ENCODE measurements at places on chromosomes 12 and 14.

- no peak for DNase-seq
Measured at GRCh38 chr12:6641131-6641530, 5.4 kb upstream of the LPAR5 start.

DNA sequence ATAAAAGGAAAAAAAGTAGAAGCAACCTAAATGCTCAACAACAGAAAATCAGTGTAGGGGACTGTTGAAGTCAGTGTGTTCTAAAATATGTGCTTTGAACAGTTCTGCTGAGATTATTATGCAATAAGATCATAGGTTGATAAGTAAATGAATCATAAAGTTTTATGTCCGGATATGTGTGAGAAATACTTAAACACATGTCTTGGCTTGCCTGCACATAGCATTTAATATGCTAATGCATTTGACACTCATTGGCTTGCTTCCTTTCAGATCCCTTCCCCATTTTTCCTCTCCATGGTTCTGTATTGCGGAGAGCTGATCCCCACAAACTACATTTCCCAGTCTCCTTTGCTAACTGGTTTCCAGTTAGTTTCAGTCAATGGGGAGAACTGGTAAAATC is 573.8 kb upstream of the TBX3 start:
- DNase-seq, result peak; percentile 56

- DNase-seq, result no peak
Measured at GRCh38 chr12:114920771-114921554, 237.0 kb upstream of the TBX3 start.

GRCh38 chr12:56641219-56641618 is 4.6 kb downstream of the ATP5F1B start:
- DNase-seq, result no peak

DNA sequence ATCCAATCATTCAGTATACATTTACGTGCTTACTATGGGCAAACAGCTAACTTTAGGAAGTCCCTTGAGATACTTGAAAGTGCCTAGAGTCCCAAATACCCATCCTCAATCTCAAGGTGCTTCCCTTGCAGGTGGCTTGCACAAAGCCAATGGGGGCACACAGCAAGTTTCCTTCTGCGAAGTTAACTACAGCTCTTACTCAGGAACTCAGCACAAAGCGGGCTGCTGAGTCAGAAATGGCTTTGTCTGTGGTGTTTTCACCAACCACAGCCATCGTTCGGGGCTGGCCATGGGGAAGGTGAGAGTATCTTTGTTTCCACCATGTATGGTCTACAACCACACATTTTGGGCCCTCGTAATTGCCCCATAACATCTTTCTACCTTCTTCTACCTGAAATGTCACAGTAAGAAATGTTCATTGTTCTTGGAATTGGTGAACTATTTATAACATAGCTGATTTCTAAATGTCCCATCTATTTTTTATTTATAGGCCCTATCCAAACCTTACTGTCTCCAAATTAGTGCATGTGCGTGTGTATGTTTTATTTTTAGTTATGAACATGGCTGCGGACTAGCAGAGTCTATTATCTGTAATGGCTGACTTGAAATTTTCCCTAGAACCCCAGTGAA is 13.9 kb downstream of the MFAP5 start:
- no peak for DNase-seq

DNA sequence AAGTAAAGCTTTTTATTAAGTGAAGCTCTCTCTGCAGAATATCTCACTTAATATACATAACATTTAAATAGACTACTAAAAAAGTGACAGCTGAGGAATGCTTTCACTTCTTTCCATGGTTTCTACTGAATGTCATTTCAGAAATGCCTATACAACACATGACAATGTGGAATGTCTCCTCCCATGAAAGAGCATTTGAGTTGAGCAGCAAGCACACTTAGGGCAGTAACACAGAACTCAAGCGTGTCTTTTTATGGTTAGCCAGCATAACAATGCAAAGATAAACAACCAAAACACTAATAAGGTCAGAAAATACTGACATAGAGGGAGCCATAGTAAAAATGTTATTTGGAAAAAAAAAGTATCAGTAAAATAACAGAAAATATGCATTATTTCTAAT is 9.4 kb downstream of the PPP1R12A start:
- no peak for DNase-seq

DNA sequence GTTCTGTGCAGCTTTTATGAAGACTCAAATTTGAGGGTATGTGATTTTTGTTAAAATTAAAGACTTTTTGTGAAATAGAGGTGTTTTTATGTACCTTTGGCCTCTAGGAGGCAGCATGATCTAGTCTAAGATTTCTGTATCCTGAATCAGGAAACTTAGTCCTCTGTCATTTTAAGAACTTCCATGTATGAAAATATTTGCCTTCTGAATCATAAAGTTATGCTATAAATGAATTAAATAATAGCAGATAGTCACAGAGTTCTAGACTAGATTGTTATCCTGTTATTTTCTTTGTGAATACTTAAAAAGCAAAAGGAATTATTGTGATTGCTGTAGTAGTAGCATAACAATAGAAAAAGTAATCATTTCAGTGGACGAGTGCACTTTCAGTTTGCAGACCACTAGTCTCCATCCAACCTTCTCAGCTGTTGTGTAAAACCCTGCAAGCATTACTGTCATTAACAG is 56.3 kb downstream of the FGD4 start:
- DNase-seq, result peak; percentile 69

GRCh38 chr12:77685112-77685511 is 145.6 kb upstream of the NAV3 start:
- DNase-seq, result peak; percentile 64

DNA sequence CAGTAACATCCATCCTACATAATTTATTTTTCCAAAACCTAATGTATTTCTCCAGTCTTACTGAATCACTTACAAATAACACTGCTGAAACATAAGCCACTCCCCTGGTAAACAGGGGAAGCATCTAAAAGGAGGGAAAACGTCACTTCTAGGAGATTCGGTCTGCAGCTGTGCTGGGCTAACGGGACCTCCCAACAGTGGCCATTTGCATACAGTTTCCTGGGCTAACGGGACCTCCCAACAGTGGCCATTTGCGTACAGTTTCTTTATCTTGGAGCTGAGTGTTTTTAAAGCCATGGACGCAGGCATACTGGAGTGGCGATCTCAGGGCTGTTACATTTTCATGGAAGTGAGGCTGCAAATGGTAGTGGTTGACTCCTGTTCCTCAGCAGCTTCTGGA is 242.9 kb downstream of the TMEM132D start:
- DNase-seq, result no peak

- DNase-seq, result peak; percentile 72
Measured at GRCh38 chr12:113862590-113863454, 103.3 kb downstream of the RBM19 start.

DNA sequence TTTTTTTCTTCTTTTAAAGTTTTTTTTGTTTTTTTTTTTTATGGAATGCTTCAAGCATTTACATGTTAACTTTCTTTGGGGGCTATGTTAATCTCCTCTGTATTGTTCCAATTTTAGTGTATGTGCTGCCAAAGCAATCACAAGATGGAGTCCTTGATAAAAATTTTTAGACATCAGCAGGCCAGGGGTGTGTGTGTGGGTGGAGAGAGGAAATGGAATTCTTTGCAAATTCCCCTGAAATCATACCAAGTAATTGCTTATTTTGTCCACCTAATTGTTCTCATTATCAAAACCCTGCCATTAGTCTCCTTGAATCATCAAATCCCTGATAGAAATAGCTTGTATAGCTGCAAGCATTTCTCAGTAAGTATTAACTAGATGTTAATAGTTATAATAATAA is 21.7 kb downstream of the RNF212B start:
- no peak for DNase-seq

DNA sequence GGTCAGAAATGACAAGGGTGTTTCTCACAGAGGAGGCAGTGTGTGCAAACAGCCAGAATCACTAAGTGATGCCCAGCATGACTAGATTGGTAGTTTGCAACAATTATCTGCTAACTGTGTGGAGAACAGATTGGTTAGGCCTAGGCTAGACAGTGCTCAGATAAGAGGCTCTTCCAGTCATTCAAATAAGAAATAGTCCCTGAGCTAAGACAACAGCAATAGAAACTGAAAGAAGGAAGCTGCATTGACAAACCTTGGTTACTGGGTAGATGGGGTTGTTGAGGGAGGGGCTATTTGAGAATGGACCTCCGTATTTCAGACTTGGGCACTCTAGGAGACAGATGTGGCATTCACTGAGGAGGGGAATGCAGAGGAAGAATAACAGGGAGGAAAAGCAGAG is 255.0 kb upstream of the NPAS3 start:
- DNase-seq, result no peak

DNA sequence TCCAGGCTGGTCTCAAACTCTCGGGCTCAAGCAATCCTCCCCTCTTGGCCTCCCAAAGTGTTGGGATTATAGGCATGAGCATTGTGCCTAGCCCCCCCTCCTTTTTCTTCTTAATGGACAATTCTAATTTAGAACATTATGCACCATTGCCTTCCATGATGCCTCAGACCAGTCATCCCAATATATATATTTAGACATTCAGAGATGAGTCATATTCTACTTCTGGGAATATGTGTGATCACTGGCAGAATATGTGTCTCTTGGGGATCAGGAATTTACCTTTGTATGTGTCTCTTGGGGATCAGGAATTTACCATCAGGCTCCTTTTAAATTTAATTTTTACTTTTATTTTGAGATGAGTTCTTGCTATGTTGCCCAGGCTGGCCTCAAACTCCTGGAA is 7.5 kb upstream of the CCDC177 start:
- peak; percentile 19 for DNase-seq

DNA sequence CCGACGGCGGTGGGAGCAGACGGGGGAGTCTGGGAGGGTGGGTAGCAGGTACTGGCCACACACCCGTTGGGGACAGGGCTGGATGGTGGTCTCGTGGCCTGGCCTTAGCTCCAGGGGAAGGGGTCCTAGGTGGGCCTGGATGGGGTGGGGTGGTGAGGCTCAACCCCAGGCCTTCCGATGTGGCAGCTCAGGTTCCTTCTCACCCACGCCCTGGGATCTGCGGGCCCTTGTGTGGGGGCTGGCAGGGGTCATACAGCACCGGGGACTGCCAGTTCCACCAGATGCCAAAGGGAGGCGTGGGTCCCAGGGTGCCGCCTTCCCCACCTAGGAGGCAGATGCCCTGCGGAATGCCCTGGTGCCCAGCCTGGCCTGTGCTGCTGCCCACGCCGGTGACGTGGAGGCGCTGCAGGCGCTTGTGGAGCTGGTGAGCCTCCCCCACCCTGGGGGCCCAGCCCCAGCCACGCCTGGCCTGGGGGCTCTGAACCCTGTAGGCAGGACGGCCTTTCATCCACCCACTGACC is 21.0 kb downstream of the ASPG start:
- no peak for DNase-seq

- no peak for DNase-seq
Measured at GRCh38 chr14:53265025-53265424, 111.9 kb upstream of the DDHD1 start.

DNA sequence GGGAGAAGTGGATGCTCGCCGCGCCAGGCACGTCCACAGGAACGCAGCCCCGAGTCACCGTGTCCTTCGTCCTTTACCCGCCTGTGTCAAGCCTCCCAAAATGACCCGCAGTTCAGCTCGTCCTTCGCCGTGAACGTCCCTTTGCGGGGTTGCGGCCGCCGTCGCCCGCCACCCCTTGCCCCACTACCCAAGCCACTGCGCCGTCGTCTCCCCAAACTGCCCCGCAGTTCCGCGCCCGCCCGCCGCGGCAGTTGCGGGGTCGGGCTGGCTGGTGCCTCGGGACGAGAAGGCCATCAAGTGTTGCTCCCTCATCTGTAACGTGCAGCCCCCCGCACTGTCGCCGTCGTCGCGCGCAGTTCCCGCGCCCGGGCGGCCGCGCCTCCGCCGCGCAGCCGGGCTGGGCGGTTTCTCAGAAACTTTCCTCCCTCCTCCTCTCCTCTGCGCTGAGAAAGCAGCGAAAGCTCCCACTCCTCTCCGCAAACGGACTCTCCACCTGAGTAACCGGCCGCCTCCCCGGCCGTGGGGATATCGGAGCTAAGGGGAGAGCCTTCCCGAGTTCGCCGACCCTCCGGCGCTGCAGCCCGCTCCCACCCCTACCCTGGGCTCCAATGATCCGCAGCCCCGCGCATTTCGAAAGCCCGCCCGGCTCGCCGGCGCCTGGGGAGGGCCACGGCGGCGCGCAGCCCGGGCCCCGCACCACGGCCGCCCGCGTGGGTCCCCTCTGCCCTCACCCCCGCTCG is 6.7 kb downstream of the CDKN1B start:
- no peak for DNase-seq

- no peak for DNase-seq
Measured at GRCh38 chr14:64717870-64718269, 13.6 kb downstream of the PLEKHG3 start.

DNA sequence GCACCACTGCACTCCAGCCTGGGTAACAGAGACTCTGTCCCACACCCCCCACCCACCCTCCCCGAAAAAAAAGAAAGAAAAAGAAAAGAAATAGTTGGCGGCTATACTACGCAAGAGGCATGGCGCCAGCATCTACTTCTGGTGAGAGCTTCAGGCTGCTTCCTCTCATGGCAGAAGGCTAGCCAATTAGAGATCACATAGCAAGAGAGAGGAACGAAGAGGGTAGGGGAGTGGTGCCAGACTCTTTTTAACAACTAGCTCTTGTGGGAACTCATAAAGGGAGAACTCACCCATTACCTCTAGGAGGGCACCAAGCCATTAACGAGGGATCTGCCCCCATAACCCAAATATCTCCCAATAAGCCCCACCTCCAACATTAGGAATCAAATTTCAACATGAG is 6.2 kb downstream of the DENND5B start:
- DNase-seq, result no peak

- DNase-seq, result peak; percentile 24
Measured at GRCh38 chr14:104968541-104969401, 9.4 kb downstream of the AHNAK2 start.

DNA sequence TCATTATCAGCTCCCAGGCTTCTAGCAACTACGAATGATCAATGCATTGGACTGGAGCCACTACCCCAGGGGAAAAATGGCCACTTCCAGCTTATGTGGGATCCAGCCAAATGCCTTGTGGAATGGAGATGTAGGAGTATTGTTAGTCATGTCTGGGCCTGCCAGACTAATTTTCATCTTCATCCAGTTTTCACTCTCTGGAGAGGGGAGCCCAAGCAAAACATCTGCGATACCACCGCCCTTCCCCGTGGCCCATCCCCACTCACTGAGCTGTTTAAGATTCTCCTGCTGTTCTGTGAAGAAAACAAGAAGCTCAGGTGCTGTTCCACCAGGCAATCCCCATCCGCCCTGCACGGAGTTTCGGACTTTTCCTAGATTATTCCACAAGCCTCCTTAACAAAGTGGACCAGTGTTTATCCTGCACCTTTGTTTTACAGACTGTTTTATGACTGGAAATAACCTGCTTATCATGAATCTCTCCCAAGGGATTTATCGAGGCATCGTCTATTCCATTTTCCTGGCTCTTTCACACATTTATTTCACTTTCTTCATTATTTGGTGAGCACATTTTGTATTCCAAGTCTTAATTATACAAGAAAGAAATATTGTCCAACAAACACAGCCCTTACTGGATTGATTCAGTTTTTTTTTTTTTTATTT is 35.5 kb upstream of the MAX start:
- no peak for DNase-seq

DNA sequence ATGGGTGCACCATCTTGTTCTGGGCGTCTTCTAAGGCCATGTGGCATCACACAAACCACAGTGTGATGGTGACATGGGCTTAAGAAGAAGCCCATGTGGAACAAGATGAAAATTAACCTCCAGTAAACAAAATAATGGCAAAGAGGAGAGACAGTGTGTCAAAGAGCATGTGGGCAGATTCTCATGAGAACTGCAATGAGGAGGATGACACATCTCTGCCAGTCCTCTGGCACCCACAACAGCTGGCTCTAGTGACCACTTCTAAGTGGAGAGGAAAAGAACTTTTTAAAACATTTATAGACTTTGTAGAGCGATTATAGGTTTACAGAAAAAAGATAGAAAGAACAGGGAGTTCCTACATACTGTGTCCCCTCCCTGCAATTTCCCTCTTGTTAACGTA is 401.4 kb downstream of the ATP23 start:
- no peak for DNase-seq

Measured in HFFc6 (cell line).